Left forelimb (tissue), 1 donor: ENCODE measurements at places on chromosomes 5 and 9.

DNA sequence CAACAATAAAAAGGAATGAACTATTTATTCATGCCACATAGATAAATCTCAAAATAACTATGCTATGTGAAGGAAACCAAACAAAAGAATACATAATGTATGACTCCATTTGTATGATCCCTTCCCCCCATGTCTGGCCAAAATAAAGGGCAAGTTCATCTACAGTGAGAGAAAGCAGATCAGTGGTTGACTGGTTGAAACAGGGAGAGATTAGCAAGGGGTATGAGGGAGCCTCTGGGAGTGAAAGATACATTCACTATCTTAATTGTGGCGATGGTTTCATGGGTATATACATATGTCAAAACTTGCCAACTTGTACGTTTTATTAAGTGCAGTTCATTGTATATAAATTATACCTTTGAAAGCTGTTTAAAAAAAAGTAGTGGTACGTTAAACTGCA, 4.8 kb downstream of the PSMD5 start:
- DNase-seq, result no peak

DNA sequence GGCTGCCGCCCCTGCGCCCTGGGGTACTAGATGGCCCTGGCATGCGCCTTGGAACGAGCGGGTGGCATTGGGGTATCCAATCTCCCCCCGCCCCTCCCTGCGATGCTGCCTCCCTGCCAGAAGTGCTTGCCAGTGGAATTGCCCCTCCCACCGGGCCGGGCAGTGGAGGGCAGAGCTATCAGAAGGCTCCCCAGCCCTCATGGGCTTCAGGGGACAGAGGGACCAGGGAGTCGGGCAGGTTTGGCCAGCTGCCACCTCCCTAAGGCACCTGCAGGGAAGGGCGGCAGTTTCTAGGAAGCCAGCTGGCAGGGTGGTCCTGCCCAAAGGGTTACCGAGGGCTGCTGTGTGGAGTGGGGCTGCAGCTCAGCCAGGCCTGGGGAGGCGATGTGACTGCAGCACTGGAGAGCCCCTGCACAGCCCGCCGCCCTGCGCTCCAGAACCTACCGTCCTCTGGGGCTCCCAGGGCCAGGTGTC, 52.8 kb upstream of the EGFL7 start:
- no peak for DNase-seq

DNA sequence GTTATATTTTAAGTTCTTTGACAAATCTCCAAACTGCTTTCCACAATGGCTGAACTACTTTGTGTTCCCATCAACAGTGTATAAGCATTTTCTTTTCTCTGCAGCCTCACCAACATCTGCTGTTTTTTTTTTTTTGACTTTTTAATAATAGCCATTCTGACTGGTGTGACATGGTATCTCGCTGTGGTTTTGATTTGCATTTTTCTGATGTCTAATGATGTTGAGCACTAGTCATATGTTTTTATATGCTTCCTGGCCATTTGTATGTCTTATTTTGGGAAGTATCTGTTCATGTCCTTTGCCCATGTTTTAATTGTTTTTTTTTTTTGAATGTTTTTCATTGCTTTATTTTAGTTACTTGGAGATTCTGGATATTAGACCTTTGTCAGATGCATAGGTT, 196.6 kb downstream of the PLK2 start:
- no peak for DNase-seq

DNA sequence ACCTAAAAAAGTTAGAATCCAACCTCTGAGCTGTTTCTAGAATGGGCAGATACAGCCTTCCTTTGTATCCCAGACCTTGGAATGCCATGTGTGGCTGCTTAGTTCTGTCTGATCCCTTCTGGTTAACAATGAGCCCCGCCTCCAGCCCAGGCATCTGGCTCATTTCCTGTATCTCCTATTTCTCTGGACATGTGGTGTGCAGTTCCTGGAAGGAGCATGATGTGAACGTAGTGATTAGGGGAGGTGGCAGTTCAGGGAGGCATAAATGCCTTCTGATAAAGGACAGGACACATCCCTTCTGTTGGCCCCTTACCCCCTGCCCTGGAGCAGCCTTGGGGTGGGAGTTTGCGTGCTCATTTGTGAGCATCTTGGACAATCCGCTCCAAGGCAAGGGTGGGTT, 243.0 kb downstream of the ZSWIM6 start:
- DNase-seq, result no peak

GRCh38 chr5:32805971-32806638, 95.0 kb downstream of the NPR3 start:
- no peak for DNase-seq

DNA sequence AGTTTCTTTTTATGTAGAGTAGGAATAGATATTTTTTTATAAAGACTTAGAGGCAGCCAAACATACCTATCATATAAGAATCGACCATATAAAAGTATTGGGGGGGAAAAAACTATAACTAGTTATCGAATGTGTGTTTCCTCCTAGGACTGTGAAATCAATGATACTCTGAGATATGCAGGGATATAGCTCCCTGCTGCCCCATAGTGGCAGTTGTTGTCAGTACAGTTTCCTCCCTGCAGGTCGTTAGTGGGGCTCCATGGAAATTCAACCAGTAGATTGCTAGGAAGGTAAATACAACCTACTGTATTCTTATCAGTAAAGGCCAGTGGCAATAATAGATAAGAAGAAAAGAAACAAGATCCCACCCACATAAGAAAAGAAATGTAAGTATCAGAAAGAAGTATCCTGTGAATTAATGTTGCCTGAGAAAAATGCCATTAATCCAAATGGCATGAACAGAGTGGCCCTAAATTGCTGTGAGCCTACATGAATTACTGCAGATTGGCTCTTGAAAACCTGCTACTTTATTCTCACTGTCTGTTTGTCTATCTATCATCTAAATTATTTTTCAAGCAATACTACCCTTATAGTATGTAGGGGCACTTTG, 136.9 kb upstream of the FBN2 start:
- no peak for DNase-seq

DNA sequence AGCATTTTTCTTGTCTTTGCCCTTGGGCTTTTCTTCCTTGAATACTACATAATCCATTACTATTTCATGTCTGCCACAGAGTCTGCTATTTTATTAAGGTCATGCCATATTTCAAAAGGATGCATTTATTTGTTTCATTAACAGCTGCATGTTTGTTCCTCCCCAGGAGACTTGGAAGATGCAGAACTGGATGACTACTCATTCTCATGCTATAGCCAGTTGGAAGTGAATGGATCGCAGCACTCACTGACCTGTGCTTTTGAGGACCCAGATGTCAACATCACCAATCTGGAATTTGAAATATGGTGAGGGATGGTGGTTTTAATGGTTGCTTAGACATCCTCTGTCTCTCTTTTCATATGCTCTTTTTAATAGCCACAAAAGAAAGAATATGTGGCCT, 4.0 kb downstream of the IL7R start:
- DNase-seq, result no peak

DNA sequence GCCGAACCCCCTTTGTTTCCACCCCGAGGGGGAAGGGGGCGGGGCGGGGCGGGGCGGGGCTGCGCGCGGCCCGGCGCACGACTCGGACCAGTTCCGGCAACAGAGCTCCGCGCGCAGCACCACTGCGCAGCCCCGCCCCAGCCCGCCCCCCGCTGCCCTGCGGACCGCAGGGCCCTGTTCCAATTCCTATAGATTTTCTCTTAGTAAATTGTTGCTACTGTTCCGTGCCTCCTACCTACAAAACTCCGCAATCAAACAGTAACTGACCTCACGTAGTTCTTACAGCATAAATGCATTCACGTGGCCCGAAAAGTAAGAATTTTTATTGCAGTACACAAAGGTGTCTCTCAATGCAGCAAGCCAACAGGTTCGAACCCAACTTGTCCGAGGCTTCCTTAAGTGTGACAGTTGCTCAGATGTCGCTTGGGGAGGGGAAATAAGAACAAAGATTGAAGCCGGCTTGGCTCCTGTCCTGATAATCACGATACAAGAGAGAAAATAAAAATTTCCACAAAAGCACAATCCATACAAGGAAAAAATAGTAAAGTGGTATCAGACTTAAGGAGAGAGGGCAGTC, 1.2 kb upstream of the RNF38 start:
- peak; percentile 93 for DNase-seq

GRCh38 chr5:130978475-130978874, 186.6 kb downstream of the HINT1 start:
- no peak for DNase-seq

DNA sequence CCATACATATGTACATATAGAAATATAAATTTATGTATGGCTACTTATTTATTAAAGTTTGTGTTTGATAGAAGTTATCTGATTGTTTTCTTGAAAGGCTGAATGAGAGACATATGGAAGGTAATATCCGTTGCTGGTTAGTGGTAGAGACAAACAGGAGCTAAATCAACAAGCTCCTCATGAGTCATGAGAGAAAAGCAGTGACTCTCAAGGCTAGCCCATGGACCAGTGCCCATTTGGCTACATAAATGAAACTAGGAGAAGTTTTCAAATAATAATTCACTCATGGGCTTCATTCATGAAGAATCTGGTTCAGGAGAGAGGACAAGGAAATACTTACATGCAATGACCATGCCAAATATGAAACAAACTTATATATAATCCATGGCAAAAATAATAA, 504.5 kb upstream of the ITGA1 start:
- no peak for DNase-seq

DNA sequence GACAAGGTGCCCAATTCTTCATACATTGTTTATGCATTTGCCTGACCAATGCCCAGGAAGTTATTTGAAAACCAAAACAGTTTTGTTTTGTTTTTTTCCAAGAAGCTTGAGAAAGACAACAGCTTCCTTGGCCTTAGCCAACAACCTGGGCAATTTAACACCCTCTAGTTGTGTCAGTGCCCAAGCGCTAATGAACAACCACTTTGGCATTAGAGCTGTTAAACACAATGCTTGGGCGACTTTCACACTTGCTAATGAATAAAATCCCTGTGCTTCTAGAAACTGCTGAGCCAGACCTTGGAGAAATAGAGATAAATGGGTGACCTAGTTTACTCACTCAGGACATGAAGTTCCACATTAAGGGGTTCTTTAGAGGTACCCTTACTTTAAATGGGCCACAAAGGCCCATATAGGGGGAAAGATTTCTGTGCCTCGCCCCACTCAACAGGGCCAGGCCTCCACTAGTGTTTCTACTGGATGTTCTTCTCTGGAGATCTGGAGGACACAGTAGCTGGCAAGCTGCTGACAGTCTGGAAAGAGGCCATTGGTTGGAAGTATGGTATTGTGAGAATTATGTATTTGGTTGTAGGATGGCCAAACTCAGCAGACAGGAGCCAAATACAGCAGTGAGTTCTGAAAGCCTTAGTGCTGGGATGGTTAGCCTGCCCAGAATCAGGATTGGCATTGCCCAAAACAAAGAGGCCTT, 179.8 kb downstream of the DOCK8 start:
- DNase-seq, result no peak

GRCh38 chr5:177474846-177475562, 1.6 kb upstream of the DBN1 start:
- no peak for DNase-seq

- no peak for DNase-seq
Observed at GRCh38 chr5:158563760-158564390, 535.8 kb downstream of the EBF1 start.
